ENCODE measurements at places on chromosomes 2 and 18. TPM values are rescaled to one million over a fixed set of nuclear protein-coding genes. Genes with fewer than 3 reads are reported as not detected.

The ERCC3 gene
- 30.7 TPM for polyA plus RNA-seq

The EVA1A gene
- 2.4 TPM for polyA plus RNA-seq

The SLC19A3 gene
- 114 TPM for polyA plus RNA-seq

The IL1A gene
- polyA plus RNA-seq, result 1.2 TPM

The MYO5B gene
- polyA plus RNA-seq, result 8.2 TPM

The KCNG2 gene
- polyA plus RNA-seq, result 0.45 TPM

The SERPINB8 gene
- 6.6 TPM for polyA plus RNA-seq

The SERPINB12 gene
- not detected for polyA plus RNA-seq

The TMEFF2 gene
- polyA plus RNA-seq, result not detected

The LYG2 gene
- not detected for polyA plus RNA-seq

The CCDC102B gene
- 4.9 TPM for polyA plus RNA-seq

The DYSF gene
- polyA plus RNA-seq, result 20.7 TPM

The PLEKHM3 gene
- polyA plus RNA-seq, result 5.8 TPM

The LYPD6B gene
- 6.6 TPM for polyA plus RNA-seq

The POTEC gene
- 0.06 TPM for polyA plus RNA-seq

The SKA1 gene
- 0.07 TPM for polyA plus RNA-seq

The CROCC2 gene
- polyA plus RNA-seq, result 1.3 TPM

The WDCP gene
- polyA plus RNA-seq, result 1.9 TPM

The CAPG gene
- 129 TPM for polyA plus RNA-seq

The NTSR2 gene
- 0.54 TPM for polyA plus RNA-seq

The KCNG3 gene
- polyA plus RNA-seq, result 0.04 TPM

The ITGB6 gene
- 0.48 TPM for polyA plus RNA-seq

The ZSWIM2 gene
- not detected for polyA plus RNA-seq

The IL1RL1 gene
- polyA plus RNA-seq, result 28.8 TPM

The SPP2 gene
- polyA plus RNA-seq, result not detected

The ACADL gene
- polyA plus RNA-seq, result 6.5 TPM
